NCI-H1092 treated with DMSO at 0.1 percent for 48 hours (cell line): ENCODE measurements at places on chromosomes 7 and 10.

- no peak for DNase-seq
These were observed 102.4 kb downstream of the SLIT1 start for GRCh38 chr10:97083228-97083829.

DNA sequence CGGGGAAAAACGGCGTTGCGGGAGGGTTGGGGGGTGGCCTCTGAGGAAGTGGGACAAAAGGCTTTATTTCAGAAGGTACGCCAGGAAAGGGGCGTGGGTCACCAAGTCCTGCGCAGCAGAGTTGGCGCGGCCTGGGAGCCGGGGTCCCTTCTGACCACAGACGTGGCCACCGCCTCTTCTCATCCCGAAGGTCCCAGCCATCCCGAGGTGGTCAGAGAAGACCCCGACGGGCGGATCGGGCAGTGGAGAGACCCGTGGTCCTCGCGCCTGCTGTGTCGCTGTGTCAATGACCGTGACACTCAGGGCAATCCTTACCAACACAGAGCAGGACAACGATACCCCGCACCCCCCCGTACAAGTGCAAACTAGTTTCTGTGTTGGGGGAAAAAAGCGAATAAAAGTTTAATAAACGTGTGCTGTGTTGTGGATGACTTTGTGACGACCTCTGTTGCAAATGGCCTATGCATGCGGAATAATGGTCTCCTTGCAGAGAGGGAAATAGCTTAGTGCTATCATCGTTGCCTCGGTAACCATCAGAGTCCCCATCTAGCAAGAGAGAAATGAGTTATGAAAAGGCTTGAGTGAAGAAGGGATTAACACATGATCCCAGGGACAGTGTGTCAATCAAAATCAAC lies 19.4 kb upstream of the GATA3 start:
- peak; percentile 20 for DNase-seq

- no peak for DNase-seq
These were observed 71.7 kb upstream of the PALS2 start for GRCh38 chr7:24501443-24502134.

DNA sequence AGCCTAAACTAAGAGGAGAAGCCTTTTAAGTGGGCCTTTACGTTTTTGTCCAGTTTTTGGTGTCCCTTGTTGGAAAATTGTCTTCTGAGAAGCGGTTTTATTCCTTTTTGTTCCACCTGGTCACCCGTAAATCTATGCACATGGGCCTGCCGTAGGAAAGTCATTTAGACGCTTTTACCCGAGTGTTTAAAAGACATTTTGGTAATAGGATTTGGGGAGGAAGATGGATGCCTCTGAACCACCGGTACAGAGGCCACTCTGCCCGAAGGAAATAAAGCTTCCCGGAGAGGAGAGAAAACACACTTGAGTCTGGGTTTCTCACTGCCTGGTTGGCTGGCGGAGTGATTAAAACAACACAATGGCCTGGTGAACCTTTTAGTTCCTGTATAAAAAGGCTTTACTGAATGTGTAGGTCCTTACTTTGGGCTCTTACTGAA lies 760 bp downstream of the THNSL1 start:
- peak; percentile 48 for DNase-seq

DNA sequence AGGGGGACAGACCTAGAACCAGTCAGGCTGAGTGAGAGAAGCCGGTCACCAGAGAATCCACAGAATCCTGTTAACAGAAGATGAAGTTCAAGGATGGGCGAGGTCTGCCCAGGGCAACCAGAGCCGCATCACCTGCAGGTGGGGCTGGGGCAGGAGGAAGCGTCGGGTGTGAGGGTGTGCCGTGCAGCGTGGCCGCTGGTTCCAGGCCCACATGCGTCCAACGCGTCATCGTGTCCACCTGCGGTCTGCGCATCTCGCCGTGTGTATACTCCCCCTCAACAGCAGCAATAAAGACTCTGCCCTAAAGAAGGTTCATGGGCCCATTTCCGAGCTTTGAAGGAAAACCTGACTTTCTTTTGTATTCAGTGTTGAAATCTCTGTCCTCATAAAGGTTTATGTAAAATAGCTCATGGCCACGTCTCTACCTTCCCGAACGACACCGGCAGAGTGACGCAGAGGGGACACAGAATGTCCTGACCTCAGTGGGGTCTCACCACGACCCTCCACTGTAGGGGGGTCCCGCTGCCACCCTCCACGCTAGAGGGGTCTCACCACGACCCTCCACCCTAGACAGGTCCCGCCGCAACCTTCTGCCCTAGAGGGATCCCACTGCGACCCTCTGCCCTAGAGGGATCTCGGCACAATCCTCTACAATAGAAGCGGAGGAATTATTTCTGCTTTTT lies 446.9 kb downstream of the PTPRN2 start:
- DNase-seq: no peak

DNA sequence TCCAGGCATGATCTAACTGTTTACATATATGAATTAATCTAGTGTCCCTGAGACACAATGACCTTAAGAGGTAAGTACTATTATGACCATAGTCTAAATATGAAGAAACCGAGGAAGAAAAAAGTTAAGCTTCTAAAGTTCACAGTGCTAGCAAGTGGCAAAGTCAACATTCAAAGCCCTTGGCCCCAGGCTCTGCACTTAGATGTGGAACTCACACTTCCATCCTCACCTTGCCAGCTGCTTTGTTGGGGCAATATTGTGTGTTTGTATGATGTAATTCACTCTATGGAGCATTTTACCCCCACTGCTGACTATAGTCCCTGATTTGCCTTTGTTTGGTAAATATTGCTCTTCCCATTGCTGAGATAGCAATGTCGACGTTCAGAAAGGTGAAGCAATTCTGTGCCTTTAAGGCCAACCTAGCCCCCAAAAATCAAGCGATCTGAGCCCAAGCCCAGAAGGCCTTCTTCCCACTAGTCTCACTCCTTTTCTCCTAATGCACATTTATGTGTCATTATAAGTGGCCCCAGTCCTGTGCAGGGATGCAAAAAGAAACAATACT lies 487.6 kb upstream of the ZMIZ1 start:
- no peak for DNase-seq

- DNase-seq: no peak
These were observed 54.0 kb upstream of the ZMIZ1 start for GRCh38 chr10:79014796-79015195.

DNA sequence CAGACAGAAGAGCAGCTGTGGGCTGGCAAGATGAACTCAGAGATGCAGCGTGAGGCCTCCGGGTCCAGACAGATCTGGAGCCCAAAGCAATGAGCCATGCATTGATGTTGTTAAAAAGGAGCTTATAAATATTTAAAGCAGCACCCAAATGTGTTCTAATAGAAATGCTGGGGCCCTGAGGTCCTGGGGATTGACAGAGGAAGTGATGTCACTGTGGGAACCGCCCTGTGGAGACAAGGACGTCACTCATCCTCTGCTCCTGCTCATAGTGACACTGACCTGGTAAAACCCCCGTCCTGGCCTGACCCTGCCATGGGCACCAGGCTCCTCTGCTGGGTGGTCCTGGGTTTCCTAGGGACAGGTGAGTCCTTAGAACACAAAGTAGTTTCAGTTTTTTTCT lies 197.0 kb upstream of the PRSS58 start:
- no peak for DNase-seq

DNA sequence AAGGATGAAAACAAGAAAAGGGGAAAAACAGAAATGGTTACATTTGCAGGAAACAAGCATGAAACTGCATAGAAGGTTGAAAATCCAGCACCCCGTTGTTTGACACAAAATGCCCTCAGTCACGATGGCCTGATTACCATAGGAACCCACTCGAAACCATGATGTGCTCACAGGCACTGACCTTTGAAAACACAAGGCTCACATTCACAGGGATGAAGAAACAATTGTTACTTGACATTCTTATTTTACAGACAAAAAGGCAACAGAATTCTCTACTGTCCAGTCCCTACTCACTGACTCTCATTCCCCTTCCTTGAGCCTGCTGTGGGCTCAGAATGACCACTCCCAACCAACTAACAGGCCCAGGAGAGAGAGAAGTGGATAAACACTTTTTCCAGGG lies 131.4 kb upstream of the PDLIM1 start:
- DNase-seq: no peak

GRCh38 chr7:83476511-83477050 lies 172.4 kb downstream of the SEMA3E start:
- DNase-seq: peak; percentile 15

DNA sequence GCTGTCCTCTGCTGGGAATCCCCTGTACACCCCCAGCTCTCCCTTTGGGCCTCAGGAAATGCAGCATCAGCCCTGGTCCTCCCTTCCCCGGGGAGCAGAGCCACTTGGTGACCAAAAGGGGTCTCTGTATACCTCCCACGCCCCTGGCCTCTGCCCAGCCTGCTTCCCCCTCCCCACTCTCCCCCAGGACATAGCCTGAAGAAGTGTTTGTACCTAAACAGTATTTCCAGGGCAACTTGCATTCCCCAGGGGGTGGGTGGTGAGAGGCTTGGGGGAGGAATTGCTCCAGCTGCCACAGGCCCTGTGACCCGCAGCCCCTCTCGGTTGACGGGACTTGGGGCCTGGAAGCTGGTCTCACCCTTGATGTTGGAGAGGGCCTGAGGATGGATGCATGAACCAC lies 39.3 kb downstream of the TMEM270 start:
- no peak for DNase-seq

- DNase-seq: no peak
These were observed 103.5 kb downstream of the RPS24 start for GRCh38 chr10:78137147-78137546.

DNA sequence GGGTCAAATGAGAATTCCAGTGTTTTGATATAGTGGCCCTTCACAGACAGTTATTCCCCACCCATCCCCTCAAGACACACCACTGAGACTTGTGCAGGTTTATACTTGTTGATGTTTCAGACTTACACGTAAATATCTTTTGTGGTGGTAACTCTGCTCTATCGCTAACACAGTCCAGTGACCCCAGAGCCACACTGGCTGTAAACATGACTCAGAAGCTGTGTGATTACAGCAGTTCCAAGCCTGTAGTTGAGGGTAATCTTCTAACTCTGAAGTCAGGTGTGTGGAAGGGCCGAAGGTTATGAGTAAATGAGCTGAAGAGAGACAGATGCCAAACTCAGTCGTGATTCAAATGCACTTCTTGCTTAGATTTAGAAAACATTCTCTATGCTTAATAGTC lies 19.4 kb downstream of the NOBOX start:
- DNase-seq: no peak

DNA sequence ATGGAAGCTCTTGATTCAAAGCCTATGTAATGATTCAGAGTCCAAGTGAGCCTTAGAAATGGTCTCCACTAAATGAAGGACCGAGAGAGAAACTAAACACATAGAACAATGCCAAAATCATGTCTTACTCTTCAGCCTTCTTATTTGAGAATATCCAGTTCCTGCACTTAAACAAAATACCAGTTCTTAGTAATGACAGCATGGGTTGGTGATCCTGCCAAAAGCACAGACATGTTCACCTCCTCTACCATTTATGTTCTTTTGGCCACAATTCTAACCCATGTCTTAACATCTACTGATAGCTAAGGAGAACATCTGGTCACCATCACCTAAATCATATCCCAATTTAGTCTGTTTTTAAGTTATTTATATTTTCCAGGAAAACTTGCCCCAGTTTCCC lies 239.6 kb upstream of the PTN start:
- no peak for DNase-seq

DNA sequence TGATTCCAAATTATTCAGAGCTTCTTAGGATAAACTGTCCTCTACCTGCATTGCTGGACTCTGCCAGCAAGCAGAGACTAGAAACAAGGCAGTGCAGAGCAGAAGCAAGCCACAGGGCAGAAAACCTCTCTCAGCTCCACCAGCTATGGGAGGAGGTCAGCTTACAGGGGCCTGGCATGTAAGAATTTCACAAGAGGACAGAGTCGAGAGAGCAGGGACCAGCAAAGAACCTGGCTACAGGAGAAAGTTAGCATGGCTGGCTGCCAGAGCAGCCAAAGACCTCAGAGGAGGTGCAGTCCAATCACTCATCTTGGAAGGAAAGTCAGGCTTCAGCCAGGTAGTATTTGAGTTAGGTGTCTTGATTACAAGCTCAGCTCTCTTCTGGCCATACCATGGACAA lies 62.9 kb downstream of the ENO4 start:
- DNase-seq: no peak

DNA sequence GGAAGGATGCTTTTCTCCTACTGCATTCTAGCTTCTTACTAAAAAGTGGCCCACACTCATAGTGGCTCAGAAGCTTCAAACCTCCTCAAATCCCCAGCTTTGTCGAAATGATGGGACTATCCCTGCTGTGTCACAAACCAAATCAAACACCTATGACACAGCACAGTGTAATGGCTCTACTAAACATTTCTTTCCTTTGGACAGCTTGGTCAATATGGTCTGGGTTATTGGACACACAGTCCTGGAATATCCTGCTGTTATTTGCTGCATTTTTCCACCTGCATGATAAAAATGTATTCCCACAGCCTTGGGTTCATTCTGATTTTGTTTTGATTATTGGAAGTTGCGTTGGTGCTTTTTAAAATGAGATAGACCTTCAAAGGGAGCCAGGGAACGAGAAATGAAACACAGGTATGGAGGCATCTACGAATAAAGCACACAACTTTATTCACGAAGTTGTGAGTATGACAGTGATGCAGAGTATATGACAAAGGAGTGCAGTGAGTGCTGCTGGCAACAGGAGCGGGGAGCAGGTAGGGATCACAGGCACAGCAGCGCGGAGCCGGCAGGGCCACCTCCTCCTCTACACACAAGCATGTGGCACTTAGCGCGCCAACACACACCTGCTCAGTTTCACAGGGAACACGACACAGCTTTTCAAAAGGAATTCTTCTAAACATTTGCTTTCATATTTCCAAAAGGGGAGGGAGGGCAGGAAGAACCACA lies 26.5 kb upstream of the AFAP1L2 start:
- DNase-seq: no peak

GRCh38 chr7:149310113-149310836 lies 48.3 kb downstream of the ZNF783 start:
- DNase-seq: peak; percentile 69

GRCh38 chr7:116702046-116702785 lies 30.2 kb downstream of the MET start:
- peak; percentile 56 for DNase-seq

DNA sequence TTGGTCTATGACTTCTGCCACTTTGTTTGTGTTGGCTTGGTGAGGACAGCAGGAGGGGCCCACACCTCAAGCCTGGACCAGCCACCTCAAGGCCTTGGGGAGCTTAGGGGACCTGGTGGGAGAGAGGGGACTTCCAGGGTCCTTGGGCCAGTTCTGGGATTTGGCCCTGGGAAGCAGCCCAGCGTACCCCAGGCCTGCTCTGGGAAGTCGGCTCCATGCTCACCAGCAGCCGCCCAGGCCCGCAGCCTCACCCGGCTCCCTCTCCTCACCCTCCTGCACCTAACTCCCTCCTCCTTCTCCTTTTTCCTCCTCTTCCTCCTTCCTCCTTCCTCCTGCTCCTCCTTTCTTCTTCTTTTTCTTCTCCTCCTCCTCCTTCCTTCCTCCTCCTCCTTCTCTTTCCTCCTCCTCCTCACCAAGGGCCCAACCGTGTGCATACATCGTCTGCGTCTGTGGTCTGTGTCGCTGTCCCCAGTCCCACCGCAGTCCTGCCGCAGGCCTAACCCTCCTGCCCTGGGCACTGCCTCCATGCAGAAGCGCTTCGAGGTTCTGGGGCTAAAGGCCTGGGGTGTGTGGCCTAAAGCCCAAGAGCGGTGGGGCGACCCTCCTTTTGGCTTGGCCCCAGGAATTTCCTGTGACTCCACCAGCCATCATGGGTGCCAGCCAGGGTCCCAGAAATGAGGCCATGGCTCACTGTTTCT lies 5.3 kb downstream of the EN2 start:
- DNase-seq: no peak
